CD4-positive, alpha-beta T cell treated with Interleukin-15 for 1 hour (primary cell): ENCODE measurements at places on chromosomes 3 and 15.

DNA sequence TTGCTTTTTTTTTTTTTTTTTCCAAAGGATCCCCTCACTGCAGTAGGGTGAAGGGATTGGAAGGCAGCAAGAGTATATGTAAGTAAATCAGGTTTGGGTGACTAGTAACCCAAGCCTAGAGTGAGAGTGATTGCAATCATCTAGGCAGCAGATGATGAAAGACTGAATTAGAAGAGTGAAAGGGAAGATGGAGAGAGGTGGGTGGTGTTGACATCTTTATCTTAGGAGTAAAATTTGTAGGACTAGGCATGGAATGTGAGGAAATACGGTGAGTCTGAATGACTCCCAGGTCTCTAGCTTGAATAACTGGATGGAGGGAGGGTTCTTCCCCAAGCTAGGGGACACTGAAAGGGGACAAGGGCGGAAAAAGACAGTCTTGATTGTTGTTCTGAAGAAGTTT is 63.4 kb downstream of the TPRG1 start:
- no peak for DNase-seq

DNA sequence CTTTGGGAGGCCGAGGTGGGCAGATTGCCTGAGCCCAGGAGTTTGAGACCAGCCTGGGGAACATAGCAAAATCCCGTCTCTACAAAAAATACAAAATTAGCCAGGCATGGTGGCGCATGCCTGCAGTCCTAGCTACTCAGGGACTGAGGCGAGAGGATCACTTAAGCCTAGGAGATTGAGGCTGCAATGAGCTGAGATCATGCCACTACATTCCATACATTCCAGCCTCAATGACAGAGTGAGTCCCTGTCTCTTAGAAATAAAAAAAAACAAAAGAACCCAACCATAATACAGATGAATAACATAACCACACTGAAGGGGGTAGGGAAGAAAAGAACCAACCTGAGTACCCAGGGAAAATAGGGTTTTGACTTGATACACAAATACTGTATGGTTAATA is 19.7 kb upstream of the CGNL1 start:
- DNase-seq, result no peak

- DNase-seq, result no peak
Observed at GRCh38 chr3:138042043-138042442, 32.1 kb downstream of the CLDN18 start.

GRCh38 chr3:126982126-126982470 is 817 bp upstream of the PLXNA1 start:
- DNase-seq, result peak; percentile 77

GRCh38 chr15:85611361-85611760 is 183.4 kb downstream of the KLHL25 start:
- no peak for DNase-seq

- no peak for DNase-seq
Observed at GRCh38 chr3:37453393-37454389, 279.3 kb upstream of the LRRFIP2 start.

- DNase-seq, result no peak
Observed at GRCh38 chr3:71784201-71784913, 591 bp downstream of the PROK2 start.

GRCh38 chr3:124434176-124434575 is 296.1 kb upstream of the UMPS start:
- no peak for DNase-seq

DNA sequence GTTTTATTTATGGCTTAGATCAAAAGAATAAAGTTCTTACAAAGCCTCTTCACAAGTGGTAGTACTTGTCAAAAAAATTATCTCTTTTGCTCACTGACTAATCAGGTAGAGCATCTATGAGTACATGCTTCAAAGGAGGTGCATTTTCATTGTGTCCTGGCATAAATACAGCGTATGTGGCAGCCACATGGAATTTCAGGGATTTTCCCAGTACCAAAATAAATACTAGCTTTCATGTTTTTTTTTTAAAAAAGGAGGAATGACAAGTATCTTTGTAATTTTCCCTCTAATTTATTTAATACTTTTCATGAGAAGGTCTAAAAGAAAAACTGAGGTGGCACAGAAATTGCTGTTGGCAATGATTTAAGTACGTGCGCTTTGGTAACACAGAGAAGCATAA is 597.8 kb upstream of the ALCAM start:
- DNase-seq, result no peak
